ENCODE measurements at places on chromosomes 7 and 10.
A peak's percentile ranks its signal among the peaks of the same experiment; 100 is the strongest.

DNA sequence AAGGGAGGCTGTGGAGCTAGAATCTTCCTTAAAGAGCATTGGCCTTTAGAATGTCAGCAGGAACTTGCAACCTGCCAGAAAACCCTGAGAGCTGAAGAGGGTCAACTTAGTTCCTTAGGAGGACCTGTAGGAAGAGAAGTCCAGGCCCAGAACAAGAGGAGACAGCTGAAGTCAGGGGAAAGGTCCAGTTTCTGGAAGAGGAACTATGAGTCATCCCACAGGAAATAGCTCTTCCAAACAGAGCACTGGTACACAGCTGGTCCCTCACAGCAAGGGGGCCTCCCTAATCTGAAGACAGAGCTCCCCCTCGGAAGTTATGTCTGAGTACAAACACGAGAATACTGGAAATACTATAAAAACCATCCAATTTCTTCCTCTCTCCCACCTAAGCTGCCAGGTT lies 98.9 kb downstream of the HERPUD2 start:
- peak; percentile 4 for DNase-seq

DNA sequence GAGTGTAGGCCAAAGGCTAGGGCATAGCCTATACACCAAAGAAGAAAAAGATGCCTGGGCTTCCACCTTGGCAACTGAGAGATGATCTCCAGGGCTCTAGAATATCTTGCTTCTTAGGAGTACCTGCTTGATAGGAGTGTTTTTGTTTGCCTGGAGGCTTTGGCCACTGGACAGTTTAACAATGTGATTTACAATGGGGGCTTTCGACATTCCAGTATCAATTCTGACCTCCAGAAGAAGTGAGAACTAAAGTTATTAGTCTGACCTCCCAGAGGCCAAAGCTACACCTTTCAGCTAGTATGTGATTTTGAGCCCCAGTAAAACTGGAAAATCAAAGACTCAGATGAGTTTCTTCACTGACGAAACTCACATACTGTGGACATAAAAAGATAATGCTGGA lies 96.1 kb downstream of the JMJD1C start:
- DNase-seq: no peak

GRCh38 chr7:142808802-142809583 lies 38.2 kb downstream of the PRSS2 start:
- DNase-seq: no peak

- peak; percentile 29 for DNase-seq
Observed at GRCh38 chr10:14330388-14331061, at the start of gene FRMD4A. Gene FRMD4A (minus strand): TSS chr10:14330924.

DNA sequence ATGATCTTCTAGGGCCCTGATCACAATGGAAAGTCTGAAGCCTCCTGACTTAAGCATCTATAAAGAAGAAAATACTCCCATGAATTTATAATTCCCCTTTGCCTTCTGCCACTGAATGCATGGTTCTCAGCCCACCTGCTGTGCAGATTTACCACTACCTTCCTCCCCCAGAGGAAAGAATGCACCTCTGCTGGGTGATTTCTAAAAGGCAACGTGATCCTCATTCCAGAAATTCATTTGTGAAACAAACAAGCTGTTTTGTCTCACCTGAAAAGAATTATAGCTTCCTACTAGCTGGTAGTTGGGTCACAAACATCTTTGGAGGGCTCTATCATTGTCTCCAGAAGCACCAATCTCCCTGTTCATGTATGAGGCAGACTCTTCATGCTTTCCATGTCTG lies 320.2 kb downstream of the CDC14C start:
- no peak for DNase-seq

DNA sequence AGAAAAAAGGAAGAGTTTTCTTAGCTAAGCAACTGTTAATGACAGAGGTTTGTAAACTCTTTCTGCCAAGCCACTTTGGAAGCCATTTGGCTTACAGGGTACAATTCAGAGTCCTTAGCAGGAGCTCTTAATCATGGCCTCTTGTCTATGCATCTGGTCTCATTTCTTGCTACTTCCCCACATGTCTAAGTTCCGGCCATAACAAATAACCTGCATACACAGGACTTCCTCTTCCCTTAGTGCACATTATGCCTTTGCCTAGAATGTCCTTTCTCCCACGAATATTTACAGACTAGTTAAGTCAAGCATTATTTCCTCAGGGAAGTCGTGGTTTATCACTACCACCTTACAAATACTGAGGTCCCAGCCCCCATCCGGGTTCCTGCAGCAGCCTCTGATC lies 8.6 kb upstream of the UPF2 start:
- DNase-seq: no peak

GRCh38 chr10:63497321-63497720 lies 23.9 kb upstream of the REEP3 start:
- no peak for DNase-seq

DNA sequence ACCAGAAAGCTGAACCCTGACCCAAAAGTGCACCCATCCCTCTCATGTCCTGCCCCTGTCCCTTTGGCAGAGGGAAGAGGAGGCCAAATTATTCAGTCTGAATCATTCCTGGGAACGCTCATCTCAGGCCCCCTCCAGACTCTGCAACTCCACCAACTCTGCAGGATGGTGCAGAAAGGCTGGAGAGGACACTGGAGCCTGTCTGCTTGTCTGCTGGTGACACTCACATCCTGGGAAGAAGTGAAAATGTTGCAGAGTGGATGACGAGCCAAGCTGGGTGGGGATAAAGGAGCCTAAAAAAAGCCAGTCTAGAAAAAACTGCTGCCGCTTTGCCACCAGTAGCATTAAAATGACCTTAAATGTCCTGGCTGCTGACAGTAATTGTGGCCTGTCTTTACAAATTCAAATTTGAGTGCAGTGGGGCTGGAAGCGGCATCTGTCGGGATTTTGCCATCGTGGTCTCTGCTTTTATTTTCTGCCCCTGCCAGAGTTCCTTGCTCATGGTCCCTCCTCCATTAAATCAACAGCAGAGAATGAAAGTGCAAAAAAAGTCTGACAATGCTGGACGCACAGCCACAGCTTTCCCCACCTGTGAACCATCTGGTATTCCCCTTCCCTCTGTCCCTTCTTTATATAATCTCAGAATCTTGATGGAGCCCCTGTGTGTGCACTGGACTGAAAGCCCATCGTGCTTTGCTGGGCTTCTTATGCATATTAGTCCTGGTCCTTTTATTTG lies 63.9 kb downstream of the STK17A start:
- DNase-seq: peak; percentile 40

- DNase-seq: peak; percentile 96
Observed at GRCh38 chr10:125160856-125161706, 718 bp upstream of the CTBP2 start.

DNA sequence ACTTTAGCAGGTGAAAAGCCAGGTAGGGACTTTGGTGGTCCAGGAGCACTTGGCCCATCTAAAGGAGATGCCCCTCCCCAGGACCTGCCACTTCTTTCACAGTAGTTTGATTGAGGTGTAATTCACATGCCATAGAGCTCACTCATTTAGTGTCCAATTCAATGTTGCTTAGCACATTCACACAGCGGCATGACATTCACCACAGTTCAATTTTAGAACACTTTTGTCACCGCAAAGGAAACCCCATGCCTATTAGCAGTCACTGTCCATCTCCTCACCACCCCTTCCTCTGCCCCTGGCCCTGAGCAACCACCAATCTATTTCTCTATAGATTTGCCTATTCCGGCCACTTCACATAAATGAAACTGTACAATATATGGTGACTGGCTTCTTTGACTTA lies 211.6 kb upstream of the ZMIZ1 start:
- DNase-seq: no peak

GRCh38 chr10:114623661-114624294 lies 34.3 kb downstream of the ABLIM1 start:
- peak; percentile 28 for DNase-seq

GRCh38 chr7:158031867-158032308 lies 555.7 kb downstream of the PTPRN2 start:
- no peak for DNase-seq

GRCh38 chr7:2488681-2489080 lies 12.5 kb upstream of the GRIFIN start:
- DNase-seq: no peak

- DNase-seq: no peak
Observed at GRCh38 chr10:470339-471003, 219.0 kb downstream of the DIP2C start.

DNA sequence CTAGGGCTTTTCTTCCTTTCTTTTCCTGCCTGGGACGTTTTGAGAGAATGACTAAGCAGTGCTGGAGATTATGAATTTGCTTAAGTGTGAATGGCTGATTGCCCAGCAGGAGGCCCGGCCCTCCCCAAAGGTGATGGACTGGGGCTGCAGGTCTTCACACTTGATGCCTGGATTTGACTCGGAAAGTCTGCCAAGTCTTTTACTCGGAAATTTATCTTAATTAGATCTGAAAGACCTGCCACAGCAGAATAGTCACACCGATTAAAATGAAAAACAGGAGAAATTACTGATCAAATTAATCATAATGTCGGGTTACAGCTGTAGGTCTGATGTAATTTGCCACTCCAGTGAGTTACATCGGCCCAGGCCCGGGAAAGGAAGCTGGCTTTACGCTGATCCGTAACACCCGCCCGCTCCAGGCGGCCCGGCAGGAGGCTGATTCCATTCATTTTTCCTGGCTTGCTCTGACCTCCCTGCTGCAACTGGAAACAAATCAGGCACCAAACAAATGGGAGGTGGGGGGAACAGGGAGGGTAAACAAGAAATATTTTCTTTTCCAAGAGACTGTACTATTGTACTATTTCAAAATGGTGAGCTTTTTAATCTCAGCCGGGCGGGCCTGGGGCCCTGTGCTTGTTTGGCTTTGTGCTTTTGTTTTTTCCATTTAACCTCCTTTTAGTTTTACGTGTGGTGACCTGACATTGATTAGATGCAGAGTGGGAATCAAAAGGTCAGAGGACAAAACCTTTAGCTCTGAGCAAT lies 212.4 kb upstream of the YAE1 start:
- peak; percentile 56 for DNase-seq

DNA sequence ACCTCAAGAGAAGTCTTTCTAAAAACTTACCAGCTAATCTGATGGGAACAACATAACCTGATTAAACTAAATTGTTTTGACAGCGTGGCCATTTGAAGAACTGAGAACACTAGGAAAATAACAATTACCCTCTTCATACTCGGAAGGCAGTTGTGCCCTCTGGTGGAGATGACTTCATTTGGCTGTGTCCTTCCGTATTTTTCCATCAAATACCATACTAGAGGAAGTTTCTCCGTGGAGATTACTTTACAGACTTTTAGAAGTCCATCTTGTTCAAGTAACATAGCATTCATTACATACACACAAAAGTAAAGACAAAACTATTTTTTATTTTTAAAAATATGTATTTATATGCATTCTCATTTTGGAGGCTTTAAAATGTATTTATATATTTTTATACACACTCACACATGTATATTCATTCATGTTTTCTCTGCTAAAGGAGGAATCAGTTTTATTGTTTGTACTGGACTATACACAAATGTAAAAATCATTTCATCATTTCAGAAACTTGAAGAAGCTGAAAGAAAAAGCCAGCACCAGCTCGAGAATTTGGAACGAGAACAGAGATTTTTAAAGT lies 25.2 kb downstream of the SMNDC1 start:
- peak; percentile 81 for DNase-seq

DNA sequence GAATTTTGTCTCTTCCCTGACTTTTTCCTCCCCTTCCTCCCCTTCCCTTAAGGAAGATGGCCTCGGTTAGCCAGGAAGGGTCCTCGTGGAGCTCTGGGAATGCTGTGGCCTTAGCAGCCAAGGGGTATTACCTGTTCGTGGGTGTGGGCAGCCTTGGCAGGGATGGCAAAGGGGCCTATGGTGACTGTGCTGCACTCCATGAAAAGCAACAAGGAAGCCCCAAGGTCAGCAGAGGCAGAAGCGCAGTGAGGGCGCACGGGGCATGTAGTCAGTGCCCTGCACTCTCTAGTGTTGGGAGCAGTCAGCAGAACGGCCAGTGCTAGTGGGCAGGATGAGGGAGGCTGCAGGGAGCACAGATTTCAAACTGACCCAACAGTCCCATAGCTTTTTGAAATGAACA lies 191.8 kb downstream of the ADARB2 start:
- no peak for DNase-seq

GRCh38 chr10:17464545-17464944 lies 10.2 kb upstream of the ST8SIA6 start:
- DNase-seq: no peak

- DNase-seq: no peak
Observed at GRCh38 chr10:60643874-60644273, 134.4 kb upstream of the CDK1 start.

GRCh38 chr7:83599131-83599530 lies 49.8 kb downstream of the SEMA3E start:
- DNase-seq: no peak

GRCh38 chr7:80611779-80612178 lies 26.7 kb upstream of the CD36 start:
- DNase-seq: no peak

DNA sequence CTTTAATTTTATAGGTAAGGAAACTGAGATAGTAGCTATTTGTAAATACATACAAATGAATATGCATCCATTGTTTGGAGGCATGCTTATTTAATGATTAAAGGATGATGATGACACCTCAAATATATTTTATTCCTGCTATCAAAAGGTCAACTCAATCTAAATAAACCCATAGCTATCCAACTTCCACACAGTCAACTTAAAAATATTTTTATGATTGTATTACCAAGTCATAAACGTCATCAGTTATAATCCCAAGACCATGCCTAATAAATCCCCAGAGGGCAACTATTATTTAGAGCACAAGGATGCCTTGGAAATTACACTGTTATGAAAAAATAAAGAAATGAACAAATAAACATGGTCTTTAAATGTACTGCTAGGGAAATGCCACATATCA lies 102.1 kb downstream of the MPP7 start:
- no peak for DNase-seq

- no peak for DNase-seq
Observed at GRCh38 chr7:155282671-155283070, 15.0 kb upstream of the INSIG1 start.

GRCh38 chr7:155586843-155587440 lies 40.6 kb upstream of the CNPY1 start:
- DNase-seq: no peak

DNA sequence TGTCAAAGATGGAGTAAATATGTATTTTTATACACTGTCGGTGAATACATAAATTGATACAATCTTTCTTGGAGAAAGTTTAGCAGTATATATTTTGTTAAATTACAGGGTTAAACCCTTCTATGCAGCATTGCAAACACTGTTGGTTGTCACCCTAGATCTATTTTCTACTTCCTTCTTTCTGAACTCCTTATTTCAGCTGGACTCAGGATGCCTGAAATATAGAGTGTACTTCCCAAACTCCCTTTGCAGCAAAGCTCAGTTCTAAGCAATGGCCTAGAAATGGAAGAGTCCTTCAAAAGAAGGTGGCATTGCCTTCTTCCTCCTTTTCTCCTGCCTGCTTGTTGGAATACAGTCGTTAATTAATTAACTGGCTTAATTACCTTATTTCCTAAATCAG lies 20.6 kb downstream of the CUBN start:
- no peak for DNase-seq

DNA sequence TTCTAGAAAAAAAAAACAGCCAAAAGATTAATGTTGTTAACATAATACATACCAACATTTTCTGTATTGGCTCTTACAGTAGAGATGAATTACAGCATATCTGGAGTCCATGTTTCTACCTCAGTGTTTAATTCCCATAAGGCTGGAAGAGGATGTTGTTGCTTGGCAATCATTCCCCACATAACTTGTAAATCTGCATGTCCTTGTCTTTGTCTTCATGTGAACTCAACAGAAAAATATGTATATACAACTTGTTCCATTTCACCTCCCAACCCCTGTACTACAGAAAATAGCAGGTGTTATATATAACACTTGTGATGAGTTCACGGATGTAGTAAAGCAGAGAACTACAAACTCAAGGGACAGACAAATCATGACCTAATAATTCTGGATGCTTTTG lies 160.9 kb upstream of the SEMA3C start:
- peak; percentile 70 for DNase-seq

GRCh38 chr7:43501870-43502269 lies 81.0 kb upstream of the STK17A start:
- DNase-seq: peak; percentile 34
